ENCODE measurements at places on chromosomes 13 and 19.
A peak's percentile ranks its signal among the peaks of the same experiment; 100 is the strongest.

GRCh38 chr13:98916403-98916802, 61.5 kb downstream of the DOCK9 start:
- no peak for DNase-seq

- DNase-seq, result no peak
These were observed 35.7 kb upstream of the MATK start for GRCh38 chr19:3821857-3822364.

GRCh38 chr13:40096357-40096901, 441.0 kb downstream of the COG6 start:
- DNase-seq, result no peak

DNA sequence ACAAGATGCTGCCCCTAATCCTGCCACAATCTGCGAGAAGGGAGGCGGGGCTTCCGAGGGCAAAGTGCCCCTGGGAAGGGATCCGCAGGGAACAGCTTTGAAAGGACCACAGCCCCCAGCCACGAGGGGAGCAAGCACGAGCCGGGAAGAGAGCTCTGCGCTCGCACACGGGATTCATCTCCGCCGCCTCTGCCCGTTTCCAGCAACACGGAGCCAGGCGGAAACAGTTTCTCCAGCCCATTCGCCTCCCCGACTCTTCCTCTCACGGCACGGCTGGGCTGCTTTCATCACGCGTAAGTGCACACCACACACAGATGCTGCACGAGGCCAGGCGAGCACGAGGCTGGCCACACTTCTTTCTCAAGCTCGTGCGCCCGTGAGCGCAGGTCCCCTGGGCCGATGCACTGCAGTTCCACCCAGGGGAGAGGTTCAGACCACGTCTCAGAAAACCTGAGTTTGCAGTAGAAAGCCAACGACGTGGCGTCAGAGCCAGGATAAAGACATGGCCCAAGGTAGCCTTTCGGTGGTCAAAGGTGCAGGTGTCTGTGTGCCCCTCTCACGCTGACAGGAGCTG, 33.6 kb downstream of the NAXD start:
- DNase-seq, result no peak

- no peak for DNase-seq
These were observed 589 bp downstream of the RBM26 start for GRCh38 chr13:79405501-79405830.

GRCh38 chr13:93227280-93227877, 772 bp downstream of the GPC6 start:
- peak; percentile 66 for DNase-seq

DNA sequence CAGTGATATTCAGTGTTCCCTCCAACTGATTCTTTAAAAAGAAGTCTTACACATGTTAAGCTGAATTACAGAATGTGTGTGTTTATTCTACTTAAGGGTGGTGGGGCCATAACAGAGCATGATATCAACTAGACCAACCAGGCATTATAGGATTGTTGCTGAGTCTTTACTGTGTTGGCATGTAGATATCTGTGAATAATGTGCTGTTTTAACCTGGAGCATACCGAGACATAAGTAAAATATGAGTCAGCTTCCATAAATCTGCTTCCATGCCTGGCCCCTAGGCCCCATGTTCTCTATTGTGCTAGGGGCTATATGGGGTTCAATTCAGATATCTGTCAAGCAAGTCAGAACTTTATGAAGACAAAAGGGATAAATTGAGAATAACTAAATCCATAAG, 295.7 kb downstream of the MTUS2 start:
- DNase-seq, result no peak

- DNase-seq, result no peak
These were observed 872.0 kb upstream of the GPC6 start for GRCh38 chr13:92354583-92354982.

GRCh38 chr13:31421756-31422155, 222.0 kb downstream of the B3GLCT start:
- DNase-seq, result no peak

GRCh38 chr13:110319774-110320509, 12.9 kb downstream of the COL4A2 start:
- no peak for DNase-seq

- no peak for DNase-seq
These were observed 29.7 kb upstream of the RGCC start for GRCh38 chr13:41427666-41428065.

DNA sequence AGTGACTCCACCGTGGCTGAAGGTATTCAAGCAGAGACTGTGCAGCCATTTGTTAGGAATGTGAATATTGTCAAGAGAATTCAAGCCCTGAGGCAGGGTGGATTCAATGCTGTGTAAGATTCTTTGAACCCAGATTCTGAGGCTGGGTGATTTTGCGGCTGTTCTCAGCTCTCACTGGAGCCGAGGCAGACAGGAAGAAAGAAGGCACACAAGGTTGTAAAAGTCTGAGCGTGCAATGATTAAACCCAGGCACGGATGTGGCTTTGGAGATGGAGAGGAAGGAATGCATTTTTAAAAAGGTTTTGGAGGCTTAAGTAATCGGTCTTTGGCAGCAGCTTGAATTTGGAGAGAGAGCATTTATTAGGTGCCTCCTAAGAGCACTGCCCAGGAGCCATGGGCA, 187.9 kb downstream of the KATNAL1 start:
- no peak for DNase-seq
